Heart left ventricle (tissue), 16 donors: ENCODE measurements at places on chromosomes 4 and X.

DNA sequence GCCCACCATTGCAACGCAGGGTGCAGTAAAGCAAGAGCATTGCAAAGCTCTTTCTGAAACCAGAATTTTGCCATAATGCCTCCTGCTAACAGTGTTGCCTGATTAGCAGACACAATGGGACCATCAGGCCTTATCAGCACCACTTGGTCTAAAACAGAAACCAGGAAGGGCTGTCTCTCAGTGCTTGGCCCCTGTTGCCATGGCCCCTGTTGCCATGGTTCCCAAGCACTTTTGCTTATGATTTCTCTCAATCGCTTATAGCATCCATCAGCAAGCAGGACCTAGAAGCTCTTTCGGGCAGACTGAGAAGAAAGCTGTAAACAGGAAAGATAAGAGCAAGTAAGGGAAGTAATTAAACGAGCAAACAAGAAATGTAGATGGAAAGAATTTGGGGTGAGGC lies 36.8 kb downstream of the RTL5 start:
- peak; percentile 59 for DNase-seq

DNA sequence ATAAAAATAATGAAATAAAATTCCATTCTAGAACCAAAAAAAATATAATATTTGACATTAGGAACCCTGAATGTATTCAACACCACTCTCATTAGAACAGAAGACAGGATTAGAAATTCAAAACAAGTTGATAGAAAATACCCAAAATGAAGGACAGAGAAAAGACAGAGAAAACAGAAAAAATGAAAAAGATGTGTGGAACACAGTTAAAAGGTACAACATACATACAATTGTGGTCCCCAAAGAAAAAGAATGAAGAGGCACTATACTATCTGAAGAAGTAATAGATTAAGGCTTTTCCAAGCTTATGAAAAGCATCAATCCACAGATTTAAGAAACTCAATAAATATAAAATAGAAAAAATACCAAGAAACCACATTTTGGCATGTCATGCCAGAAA lies 16.4 kb downstream of the ANKRD50 start:
- no peak for DNase-seq

DNA sequence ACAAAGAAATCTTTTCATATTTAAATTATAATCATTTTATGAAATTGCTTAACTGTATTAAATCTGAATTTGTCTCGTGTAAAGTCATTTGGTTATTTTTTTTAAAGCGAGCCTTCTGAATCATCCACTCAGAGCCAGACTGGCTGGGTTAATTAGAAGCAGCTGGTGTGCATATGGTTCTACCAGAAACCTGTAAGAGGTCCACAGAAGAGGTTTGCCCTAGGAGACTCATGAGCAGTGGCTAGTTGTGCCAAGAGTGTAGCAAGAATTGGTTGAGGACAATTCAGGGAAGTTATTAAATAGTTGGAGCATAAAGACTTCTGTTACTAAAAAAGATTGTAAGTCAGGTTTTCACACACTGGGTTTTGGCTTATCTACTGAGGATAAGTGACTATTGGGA lies 267.4 kb downstream of the IL1RAPL2 start:
- no peak for DNase-seq

GRCh38 chr4:57100979-57101651 lies 9.1 kb downstream of the IGFBP7 start:
- DNase-seq, result no peak

DNA sequence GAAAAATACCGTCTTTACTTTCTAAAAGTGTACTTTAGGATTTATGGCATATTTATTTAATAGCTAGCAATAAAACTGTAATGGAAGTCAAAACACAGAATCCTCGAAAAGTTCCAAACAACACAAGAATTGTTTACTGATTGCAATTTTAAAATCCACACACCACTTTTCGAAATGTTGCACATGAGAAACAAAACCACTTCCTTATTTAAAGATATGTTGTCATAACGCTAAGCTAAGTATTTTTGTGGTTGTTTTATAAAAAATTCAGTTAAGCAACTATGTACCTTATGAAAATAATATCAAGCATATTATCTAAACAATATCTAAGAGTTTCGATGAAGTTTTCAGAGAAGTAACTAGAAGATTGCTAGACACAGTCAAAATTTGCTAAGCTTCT lies 344 bp downstream of the TMPRSS11D start:
- no peak for DNase-seq

DNA sequence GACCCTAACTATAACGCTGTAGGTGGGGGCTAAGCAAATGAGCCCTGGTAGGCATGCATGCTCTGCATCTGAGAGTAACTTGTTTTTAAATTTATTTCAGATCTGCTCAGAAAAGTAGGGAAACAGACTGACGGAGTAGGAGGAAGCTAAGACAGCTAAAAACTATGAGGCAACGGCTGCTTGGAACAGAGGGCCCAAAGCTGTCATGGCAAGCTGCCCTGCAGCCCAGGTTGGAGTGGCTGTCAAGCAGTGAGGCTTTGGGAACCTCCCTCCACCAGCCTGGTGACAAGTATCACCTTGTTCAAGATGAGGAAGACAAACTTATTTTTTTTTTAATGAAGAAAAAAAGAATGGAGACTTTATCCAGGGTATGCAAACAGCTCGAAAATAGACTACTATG lies 439.8 kb downstream of the NLGN4X start:
- no peak for DNase-seq

- DNase-seq, result no peak
Measured at GRCh38 chr4:137659431-137659830, 127.1 kb upstream of the PCDH18 start.

DNA sequence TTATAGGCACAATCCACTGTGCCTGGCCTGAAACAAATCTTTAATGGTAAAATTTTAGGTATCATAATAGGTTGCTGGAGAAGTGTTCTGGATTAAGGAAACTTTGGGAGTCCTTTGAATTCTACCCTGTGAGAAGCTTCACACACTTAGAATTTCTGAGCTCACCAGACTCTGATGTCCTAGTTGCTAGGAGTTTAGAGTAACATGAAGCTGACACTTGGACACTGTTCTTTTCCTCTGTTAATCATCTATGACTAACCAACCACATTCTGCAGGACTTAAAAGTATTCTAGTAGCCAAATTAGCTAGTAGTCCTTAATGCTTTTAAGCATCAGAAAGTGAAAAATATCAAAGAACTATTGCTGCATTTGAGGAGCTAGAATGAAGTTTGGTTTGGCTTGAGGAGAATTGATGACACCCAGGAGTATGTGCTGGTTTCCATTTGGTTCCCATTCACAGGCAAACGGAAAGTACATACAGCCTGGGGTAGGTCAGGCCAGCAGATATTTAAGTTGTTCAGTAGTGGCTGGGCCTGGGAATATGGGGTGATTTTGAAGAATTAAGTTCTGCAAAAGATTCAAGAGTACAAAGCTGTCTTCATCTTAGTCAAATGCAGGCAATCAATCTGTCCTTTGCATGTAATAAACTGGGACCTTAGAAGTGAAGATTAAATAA lies 38.8 kb upstream of the IGFBP7 start:
- DNase-seq, result no peak

GRCh38 chr4:27350161-27350560 lies 489.5 kb downstream of the STIM2 start:
- no peak for DNase-seq

- DNase-seq, result no peak
Measured at GRCh38 chr4:47873877-47874541, 36.1 kb upstream of the CORIN start.

DNA sequence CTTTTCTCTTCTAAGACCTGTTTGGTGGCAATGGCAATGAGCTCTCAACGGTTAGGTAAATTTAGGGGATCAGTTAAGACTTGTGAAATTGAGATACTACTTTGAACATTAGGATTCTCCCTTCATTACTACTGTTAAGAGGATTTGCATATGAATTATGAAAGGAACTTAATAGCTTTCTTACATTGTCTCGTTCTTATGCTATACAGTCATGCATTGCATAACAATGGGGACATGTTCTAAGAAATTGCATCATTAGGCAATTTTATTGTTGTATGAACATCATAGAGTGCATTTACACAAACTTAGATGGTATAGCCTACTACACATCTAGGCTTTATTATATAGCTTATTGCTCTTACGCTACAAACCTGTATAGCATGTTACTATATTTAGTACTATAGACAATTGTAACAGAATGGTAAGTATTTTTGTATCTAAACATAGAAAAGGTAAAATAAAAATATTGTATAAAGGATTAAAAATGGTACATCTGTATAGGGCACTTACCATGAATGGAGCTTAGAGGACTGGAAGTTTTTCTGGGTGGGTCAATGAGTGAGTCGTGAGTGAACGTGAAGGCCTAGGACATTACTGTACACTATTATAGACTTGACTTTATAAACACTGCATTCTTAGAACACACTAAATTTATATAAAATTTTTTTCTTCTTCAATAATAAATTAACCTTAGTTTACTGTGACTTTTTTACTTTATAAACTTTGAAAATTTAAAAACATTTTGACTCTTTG lies 62.5 kb downstream of the PAQR3 start:
- DNase-seq, result no peak

DNA sequence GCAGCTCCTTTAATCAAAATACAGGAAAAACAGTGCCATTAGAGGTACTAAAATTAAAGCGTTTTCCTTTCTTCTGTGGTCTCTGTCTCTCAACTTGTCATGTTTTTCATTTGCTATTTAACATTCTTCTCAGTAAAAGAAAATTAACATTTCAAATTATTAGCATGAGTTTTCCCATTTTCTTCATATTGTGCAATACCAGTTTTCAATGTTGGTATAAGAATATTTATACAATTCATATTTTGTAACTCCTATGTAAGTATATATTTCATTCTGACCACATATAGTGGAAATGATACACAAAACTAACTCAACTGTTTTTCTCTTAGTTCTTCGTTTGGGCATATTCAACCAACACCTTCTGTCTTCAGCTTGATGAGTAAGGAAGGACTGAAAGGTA lies 308.3 kb downstream of the HS3ST1 start:
- DNase-seq, result no peak

- DNase-seq, result no peak
Measured at GRCh38 chr4:159598602-159599001, 495.7 kb downstream of the RAPGEF2 start.

DNA sequence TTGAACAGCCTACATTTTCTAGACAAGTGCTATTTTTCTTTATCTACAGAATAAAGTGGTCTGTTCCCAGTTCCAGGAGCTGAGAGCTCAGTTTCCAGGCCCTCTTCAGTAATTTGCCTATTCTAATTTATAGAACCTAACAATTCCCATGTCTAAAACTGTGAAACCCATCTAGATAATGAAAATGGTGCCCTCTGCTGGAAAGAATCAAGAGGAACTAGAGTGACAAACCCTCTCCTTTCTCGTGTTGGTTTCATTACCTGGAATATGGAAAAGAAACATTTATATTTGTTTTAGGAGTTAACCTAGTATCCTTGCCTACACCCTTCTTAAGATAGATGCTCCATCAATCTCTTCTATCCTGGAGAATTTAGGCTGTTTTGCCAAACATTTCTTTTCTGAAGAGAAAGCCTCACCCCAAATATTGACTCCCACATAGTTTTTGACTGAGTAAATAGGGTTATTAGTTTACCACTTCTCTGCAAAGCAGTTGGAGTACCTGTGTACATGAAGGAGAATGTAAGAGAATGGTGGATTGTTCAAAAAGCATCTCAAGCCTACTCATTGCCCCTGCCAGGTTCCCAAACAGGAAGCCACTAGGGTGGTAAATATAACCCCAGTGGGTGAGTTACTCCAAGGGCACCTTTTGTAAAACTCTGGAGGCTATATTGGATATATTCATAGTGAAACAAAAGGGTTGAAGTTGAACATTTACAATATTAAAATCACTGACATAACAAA lies 121.6 kb downstream of the RASL11B start:
- DNase-seq, result no peak

DNA sequence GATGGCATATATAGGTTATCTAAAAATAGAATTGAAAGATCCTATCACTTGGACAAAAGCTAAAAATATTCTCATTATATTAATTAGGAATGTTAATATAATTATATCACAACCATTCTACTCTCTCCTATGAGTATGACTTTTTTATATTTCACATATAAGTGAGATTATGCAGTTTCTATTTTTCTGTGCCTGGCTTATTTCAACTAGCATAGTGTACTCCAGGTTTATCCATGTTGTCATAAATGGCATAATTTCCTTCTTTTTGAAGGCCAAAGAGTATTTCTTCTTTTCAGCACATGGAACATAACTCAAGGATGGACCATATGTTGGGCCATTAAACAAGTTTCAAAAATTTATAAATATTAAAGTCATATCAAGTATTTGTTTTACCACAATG lies 421.2 kb upstream of the CTSO start:
- DNase-seq, result no peak

GRCh38 chr4:15868111-15868510 lies 70.4 kb downstream of the FGFBP1 start:
- DNase-seq, result no peak

- no peak for DNase-seq
Measured at GRCh38 chr4:109648266-109648996, 54.8 kb downstream of the CASP6 start.

DNA sequence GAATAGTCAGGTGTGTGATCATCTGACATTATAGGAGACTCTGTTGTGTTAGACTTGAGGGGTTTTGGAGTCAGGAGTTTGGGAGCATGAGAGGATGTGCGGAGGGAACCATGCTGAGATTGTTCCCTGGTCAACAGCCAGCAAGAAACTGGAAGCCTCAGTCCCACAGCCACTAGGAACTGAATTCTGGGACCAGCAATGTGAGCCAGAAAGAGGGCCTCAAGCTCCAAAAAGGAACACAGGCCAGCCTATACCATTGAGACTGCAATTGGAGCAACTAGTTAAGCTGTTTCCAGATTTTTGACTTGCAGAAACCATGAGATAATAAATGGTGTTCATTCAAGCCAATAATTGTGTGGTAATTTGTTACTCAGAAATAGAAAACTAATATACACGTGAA lies 8.7 kb upstream of the ADH1B start:
- DNase-seq, result no peak

DNA sequence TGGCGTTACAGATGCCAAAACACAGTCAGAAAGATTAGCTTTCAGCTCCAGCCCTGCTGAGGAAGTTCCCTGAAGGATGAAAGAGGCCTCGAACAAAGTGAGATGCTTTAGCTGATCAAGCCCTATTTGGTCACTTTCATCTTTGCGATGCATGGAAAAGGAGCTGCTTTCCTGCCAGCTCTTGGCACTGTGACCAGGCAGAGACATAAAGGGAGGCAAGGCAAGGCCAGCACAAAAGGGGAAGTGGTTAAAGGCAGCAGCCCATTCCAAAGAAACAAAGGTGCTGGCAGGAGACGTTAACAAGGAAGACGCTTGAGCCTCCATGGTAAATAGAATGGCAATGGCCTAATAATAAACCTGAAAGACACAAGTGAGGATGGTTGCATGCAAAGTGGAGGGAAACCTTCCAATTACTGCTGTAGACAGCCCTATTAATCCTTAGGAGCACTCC lies 617.1 kb upstream of the INTU start:
- DNase-seq, result no peak
